ENCODE measurements at places on chromosomes 12 and 14. TPM values are rescaled to one million over a fixed set of nuclear protein-coding genes. Genes with fewer than 3 reads are reported as not detected.

The FGD4 gene
- 1.4 TPM for total RNA-seq

The SERPINA1 gene
- total RNA-seq, result 0.40 TPM

The PMCH gene
- total RNA-seq, result 2.1 TPM

The KRT80 gene
- not detected for total RNA-seq

The MOAP1 gene
- total RNA-seq, result 16.7 TPM

The RHEBL1 gene
- 10.1 TPM for total RNA-seq

The P2RX7 gene
- 4.5 TPM for total RNA-seq

GRCh38 chr12:40225337-40225983, 663 bp downstream of the LRRK2 start:
- no peak for DNase-seq

- DNase-seq, result no peak
Observed at GRCh38 chr14:37230551-37231194, 32.9 kb downstream of the MIPOL1 start.

GRCh38 chr14:64700290-64700689, 3.9 kb upstream of the PLEKHG3 start:
- no peak for DNase-seq

DNA sequence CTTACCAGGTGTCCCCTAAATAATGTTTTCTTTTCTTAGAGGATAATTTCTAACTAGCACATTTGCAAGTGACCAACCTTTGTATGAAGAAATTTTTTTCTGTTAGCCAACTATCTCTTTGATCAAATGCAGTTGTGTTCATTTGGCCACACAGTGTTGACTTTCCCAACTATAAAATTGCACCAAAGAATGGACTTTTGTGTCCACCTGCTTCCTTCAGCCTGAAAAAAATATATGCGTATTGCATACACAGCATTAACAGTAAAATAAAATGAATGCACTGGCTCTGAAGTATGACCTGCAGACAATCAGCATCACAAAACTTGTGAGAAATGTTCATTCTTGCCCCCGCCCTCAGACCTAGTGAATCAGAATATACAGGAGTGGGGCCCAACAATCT, 342.0 kb downstream of the SEC23A start:
- no peak for DNase-seq

Measured in CD8-positive, alpha-beta memory T cell (primary cell).